Stimulated activated CD8-positive, alpha-beta memory T cell treated with anti-CD3 and anti-CD28 coated beads, Interleukin-4, amount 100 ng/mL, for 24 hours (primary cell): ENCODE measurements at places on chromosomes 6 and 20.

GRCh38 chr6:133410638-133411435 lies 169.7 kb downstream of the EYA4 start:
- no peak for DNase-seq

DNA sequence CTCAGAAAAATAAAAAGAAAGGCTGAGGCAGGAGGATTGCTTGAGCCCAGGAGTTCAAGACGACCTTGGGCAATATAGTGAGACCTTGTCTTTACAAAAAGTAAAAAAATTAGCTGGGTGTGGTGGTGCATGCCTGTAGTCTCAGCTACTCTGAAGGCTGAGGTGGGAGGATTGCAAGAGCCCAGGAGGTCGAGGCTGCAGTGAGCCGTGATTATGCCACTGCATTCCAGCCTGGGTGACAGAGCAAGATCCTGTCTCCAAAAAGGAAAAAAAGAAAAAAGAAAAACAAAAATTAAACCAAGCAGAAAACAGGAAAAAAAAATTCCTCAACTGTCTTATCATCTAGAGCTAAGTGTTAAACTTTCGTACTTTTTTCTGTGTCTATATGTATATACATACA lies 12.4 kb upstream of the SRSF3 start:
- DNase-seq, result no peak

GRCh38 chr6:138988469-138988834 lies 399 bp upstream of the REPS1 start:
- DNase-seq, result no peak

DNA sequence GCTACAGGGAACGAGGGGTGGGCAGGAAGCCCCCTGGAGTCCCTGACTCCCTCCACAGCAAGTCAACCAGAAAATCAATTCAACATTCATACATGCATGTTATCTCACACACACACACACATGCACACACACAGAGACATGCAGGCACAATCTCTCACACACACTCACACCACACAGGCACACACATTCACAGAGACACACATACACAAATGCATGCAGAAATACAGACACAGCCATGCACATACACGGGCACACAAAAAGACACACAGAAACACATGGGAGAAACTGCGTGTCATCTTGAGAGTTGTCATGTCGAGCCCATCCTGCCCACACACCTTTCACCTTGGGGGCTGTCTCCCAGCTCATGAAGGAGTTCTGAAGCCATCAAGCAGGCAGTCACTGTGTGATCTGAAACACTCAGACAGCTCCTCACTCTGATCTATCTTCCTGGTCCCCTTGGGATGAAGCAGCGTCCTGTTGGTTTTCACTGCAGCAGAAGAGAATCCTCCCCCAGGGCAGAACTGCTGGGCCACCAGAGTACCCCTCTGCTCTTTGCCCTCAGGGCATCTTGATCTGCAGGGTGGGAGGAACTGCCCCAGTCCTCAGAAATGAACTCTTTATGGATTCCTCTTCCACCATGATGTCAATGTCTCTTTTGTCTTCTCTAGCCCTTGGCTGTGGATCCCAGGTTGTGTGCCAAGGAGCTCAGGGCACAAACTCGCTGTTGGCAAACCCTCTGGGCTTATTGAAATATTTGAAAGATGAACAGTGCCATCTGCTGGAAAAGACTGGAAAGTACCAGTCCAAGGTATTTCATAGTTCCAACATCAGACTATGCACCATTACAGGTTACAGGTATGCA lies 8.8 kb downstream of the RAET1L start:
- DNase-seq, result no peak

DNA sequence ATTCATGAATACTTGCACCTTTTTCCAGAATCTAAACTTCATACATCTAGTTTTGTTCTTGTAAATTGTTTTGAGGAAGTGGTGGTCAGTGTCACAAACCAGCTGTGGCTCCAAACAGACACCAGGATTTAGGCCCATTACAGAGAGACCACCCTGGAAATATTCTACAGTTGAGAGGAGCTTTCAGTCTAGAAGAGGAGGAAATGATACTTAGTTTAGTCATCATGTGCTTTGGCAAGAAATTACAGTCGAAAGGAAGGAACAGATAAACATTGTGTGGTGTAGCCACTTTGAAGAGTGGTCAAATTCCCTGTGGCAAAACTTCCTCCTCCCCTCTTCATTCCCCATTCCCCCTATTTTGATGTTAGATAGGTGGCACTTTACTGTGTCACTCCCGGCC lies 15.7 kb downstream of the DCBLD1 start:
- no peak for DNase-seq

DNA sequence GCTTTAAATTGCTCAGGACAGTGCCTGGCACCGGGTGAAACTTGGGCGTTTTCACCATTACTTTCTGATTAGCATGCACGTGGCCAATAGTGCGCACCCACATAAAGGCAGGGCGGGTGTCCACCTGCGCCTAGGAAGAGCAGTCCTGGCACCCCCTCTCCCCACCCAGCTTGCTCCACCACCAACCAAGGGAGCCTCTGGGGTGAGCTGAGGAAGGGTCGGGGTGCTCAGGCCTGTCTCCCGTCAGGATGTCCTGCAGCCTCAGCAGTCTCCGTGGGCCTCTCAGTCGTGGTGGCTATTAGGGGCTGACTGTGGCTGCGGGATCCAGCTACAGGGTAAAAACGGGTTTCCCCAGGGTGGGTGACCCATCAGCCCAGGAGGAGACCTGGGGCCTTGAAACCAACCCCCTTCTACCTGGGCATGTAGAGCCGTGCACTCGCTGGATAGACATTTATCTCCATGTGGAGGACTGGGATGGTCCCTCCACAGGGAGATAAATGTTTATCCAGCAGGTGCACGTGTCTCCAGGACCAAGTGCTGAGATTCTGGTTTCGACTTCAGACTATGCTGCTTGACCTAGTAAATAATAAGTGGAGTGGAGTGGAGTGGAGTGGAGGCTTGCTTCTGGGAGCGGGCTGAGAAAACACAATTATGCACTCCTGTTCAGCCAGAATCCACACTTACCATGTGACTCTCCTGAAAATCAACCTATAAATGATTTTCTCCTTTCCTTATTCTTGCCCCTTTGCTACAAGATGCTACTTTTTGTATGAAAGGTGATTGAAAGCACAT lies 91.1 kb downstream of the ZDHHC14 start:
- DNase-seq, result no peak

GRCh38 chr6:147869201-147869600 lies 360.7 kb downstream of the SAMD5 start:
- no peak for DNase-seq

DNA sequence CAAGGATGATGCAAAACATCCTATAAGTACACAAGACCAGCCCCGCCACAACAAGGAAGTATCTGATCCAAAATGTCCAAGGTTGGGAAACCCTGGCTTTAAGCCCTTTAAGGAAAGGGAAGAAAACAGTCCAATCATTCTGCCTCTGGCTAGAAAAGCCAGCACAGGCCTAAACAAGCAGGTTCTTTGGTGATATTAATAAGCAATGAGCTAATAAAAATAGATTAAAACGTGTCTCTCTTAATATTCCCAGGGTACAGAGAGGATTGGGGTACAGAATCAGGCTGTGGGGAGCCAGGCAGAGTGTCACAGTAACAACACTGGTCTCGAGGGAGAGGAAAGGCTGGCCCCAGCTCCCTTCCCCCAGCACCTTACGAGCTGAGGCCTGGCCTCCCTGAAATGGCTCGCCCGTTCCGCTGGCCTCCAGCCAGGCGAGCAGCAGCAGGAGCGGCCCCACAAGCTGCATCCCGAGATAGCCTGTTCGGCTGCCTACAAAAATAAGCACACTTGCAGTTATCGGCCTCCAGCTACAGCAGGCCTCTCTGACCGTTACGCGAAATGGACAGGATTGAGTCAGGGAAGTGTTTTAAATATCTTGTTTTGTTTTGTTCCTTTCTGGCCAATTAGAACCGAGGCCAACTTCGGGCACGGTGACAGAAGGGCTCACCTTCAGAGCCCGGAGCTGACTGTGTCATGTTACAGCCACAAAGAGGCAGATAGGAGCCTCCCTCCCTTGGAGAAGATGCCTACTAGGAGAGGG lies 4.0 kb upstream of the ZMYND8 start:
- no peak for DNase-seq

GRCh38 chr6:111874025-111874415 lies 768 bp upstream of the FYN start:
- no peak for DNase-seq

GRCh38 chr6:43702534-43703440 lies 15.2 kb upstream of the MRPS18A start:
- no peak for DNase-seq

GRCh38 chr20:32647606-32648005 lies 26.1 kb downstream of the C20orf203 start:
- no peak for DNase-seq

DNA sequence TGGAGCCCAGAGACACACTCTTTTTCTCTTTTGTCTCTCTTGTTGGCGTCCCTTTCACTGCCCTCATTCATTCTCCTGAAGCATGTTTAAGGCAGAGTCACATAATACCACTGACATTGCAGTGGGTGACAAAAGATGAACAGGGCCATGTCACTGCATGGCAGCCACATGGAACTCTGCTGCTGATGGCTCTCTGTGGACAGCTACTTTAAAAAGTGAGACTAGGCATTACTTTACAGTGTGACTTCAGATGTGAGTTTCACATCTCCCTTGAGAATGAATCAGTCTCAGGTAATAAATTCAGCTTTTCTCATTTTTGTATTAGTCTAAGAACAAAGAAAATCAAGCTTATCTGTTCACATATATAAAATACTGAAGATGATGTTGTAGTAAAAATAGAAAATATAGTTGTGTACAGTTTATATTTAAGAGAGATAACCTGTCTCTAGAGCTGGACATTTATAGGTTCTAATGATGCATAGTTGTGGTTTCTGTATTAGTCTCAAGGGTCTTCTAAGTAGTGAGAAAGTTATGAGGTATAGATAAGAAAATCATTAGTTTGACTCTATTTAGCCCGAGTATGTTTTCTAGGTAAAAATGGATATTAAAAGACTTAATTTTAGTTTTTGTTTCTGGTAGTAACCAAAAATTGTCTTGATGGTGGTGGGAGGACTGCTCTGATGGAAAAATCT lies 6.1 kb downstream of the MRS2 start:
- no peak for DNase-seq

GRCh38 chr6:123677897-123678296 lies 41.1 kb upstream of the TRDN start:
- DNase-seq, result no peak

DNA sequence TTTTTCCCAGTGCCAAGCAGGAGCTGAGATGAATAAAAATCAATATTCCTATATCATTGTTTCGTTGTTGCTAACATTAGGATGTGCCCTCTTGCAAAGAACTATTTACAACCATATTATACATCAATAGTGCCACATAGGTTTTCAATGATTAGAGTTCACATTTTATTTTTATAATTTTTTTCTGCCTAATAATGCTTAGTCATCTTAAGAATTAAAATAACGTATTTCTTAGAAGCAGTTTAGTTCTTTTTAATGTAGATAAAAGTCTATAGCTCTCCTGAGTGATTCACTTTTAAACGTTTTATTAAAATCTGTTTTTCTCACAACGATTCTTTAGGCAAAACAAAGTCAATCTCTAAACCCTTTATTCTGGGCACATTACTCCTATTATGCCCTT lies 71.6 kb downstream of the CHD6 start:
- no peak for DNase-seq

GRCh38 chr6:45922728-45923351 lies 92.8 kb downstream of the CLIC5 start:
- peak; percentile 37 for DNase-seq

DNA sequence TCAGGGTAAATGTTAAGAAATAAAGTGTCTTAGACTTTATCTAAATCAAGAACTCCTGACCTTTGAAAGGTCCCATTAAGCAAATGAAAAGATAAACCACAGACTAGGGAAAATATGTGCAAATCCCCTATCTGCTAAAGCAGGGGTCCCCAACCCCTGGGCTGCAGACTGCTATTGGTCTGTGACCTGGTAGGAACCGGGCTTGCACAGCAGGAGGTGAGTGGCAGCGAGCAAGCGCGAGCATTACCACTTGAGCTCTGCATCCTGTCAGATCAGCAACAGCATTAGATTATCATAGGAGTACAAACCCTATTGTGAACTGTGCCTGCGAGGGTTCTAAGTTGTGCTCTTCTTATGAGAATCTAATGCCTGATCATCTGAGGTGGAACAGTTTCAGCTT lies 42.4 kb downstream of the LCA5 start:
- DNase-seq, result no peak

GRCh38 chr6:132246632-132247270 lies 154.5 kb downstream of the MOXD1 start:
- DNase-seq, result no peak

- DNase-seq, result no peak
Measured at GRCh38 chr6:31702405-31702818, 712 bp downstream of the ABHD16A start.

GRCh38 chr6:143911028-143911427 lies 46.8 kb downstream of the ZC2HC1B start:
- no peak for DNase-seq

GRCh38 chr20:9160757-9161156 lies 91.9 kb downstream of the PLCB4 start:
- no peak for DNase-seq

DNA sequence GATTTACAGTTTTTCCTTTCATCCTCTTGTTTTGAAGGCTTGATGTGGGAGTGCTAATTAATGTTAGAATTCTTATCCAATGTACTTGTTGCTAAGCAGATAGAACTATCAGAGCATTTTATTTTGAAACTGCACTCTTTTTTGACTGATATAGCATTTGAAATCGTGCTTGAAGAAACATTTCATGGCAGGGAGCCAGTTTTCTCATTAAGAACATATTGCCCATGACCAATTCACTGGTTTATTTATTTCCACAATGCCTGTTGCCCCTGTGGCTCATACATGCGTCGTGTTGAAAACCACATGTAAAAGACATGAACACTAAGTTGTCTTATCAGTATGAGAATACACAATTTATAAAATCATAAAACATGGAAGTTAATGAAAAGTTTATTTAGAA lies 479.7 kb upstream of the FLRT3 start:
- DNase-seq, result no peak

DNA sequence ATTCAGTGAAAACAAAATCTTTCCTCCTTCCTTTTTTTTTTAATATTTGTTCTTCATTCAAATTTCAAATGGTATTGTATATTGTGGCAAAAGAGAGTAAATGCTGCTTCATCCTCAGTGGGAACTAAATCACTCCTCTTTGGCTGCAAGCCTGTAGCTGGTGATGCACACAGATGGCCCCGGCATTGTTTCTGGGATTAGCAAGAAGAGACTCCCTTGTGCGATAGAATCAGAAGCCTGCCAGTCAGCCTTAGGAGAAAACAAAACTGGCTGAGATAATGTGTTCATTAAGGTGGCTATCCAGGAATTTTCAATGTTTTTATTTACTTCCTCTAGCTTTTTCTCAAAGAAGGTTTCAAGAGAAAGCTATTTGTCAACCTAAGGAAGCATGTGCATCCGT lies 20.7 kb upstream of the ELOVL2 start:
- DNase-seq, result no peak
